ENCODE measurements at places on chromosomes 16 and 17.

DNA sequence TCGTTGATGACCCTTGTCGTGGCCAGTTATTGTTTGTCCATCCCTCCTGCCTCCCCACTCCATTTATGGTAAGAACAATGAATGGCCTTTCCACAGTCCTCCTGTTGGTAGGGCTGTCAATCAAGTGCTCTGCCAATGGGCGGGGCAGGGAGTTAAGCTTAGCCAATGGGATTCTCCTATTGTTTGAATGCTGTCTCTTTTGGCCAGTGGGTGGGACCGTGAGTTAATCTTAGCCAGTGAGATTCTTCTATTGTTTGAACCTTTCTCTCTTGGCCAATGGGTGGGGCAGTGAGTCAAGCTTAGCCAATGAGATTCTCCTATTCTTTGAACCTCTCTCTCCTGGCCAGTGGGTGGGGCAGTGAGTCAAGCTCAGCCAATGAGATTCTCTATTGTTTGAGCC lies 85.4 kb downstream of the IRX3 start:
- DNase-seq = no peak

DNA sequence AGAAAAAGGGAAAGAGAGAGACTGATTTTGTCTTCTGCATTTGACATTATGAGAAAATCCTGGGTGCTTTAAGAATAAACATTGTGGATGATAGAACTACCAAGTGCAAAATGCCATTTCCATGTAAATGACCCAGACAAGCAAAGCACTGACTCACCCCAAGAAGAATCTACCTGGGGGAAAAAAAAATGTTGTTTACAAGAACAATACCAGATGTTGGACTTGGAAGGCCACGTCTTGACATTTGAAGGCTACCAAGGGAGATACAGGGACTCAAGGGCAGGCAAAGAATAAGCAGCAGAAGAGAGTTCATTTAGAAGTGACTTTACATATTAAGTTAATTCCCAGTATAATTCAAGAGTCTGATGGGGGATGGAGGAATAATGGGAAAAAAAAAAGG lies 125.3 kb downstream of the TMEM114 start:
- no peak for DNase-seq

- DNase-seq = no peak
Measured at GRCh38 chr16:12459391-12460063, 344.2 kb downstream of the CPPED1 start.

- DNase-seq = no peak
Measured at GRCh38 chr16:69411064-69411985, 13.1 kb upstream of the CYB5B start.

GRCh38 chr17:73942703-73943415 lies 260.6 kb upstream of the RPL38 start:
- DNase-seq = no peak

DNA sequence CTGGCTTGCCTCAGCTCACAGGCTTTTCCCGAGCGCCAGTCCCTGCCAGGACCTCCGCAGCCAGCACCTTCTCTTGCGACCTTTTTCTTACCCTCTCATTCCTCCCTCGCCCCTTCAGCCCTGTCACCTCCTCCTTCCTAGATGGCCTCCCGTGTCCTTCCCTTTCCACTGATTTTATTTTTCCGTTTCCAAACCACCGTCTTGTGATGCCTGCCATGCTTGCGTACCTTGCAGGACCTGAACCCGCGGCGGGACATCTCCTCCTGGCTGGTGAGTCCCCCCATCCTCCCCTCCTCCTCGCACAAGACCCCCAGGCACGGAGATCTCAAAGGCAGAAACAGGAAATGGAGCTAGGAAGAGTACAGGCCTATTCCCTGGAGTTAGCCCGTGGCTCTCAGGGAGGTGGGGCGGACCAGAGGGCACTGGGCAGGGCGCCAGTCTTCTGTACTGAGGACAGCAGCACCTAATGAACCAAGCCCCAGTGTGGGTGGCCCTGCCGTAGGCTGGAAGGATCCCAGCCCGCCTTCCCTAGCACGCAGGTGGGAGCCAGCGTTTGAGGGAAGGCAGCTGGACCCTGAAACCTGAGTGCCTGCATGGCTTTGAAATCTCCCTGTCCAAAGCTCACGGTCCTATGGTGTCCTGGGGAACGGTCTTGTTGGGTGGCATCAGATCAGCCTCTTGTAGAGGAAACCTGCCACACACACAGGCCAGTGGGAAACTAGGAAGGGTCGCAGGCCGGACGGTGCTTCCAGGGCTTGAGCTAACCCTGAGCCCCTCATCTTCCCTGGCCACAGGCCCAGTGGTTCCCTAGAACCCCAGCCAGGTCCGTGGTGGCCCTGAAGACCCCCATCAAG lies 612 bp downstream of the CISD3 start:
- no peak for DNase-seq
